ENCODE measurements at places on chromosomes 16 and 17.

- no peak for DNase-seq
Measured at GRCh38 chr17:20228410-20228809, 219.3 kb downstream of the SPECC1 start.

DNA sequence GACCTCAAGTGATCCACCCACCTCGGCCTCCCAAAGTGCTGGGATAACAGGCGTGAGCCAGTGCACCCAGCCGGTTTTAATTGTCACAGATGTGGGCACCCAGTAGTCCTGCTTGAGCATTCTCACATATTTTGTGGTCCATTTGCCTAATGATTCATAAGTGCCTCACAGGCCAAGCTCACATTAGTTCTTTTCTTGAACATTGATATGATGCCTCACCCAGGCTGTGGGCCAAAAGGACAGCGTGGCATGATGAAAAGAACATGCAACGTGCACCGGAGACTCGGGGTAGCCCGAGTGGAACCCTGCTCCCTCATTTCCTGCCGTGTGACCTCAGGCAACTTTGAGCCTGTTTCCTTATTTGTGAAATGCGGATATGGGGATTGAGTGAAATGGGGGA lies 181.9 kb downstream of the SNX29 start:
- no peak for DNase-seq

GRCh38 chr17:50944054-50944901 lies 78.1 kb upstream of the TOB1 start:
- DNase-seq: peak; percentile 93

DNA sequence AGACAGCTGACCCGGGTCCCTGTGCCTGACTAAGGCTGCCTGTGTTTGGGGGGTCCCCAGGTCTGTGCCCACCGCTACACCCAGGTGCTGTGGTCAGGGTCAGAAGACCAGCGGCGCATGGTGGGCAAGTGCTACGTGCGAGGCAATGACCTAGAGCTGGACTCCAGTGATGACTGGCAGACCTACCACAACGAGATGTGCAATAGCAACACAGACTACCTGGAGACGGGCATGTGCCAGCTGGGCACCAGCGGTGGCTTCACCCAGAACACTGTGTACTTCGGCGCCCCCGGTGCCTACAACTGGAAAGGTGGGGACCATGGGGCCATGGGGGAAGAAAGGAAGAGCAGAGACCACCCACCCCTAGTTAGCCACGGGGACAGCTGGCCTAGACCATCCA lies 12.1 kb downstream of the ITGA3 start:
- no peak for DNase-seq

- peak; percentile 26 for DNase-seq
Measured at GRCh38 chr17:17888821-17889220, 52.0 kb upstream of the SREBF1 start.

DNA sequence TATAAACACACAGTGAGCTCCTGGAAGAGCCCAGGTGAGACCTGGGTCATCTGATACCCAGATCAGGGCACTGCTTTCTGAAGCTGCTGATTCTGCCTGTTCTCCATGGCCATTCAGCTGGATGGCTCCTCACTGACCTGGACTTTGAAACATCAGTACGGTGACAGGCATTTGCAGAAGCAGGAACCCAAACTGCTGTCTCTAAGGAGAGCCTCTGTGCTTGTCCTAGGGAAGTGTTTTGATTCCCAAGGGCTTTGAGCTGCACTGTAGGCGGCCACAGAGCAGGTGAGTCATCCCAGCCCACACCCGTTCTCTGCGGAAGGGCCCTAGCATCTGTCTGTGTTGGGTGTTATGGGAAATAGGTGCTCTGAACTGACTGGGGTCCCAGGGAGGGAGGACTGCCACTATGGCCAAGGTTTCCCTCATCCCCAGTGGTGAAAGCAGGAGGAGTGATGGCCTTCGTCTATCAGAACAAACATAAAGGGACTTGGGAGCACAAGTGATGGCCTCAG lies 60.7 kb upstream of the ADCY9 start:
- peak; percentile 96 for DNase-seq

DNA sequence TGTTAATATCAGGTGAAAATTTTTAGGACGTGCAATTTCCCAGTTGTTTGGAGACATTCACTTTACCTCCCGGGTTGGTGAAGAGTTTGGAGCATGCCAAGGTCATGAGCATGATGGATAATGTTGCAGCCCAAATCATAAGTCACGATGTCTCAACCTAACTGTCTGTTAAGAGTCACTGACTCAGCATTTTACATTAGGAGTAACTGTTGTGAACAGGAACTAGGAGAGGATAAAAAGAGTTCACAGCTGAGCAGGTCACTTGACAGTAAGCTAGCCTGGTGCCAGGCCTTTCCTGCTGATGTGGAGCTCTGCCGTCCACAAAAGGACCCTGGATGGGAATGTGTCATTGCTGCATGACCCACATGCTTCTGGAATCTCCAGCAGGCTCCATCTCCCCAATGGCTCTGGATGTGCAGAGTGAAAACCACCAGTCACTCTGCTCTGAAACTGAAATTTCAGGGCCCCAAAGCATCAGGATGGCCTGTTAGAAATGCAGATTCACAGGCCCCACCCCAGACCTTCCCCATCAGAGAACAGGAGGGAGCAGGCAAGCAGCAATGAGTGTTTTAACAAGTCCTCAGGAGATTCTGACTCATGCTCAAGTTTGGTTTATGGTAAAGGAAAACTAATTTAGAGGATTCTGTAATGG lies 371.6 kb upstream of the MAF start:
- DNase-seq: peak; percentile 12

- DNase-seq: peak; percentile 48
Measured at GRCh38 chr16:80084614-80085013, 456.2 kb upstream of the DYNLRB2 start.

GRCh38 chr17:73595931-73596330 lies 48.3 kb downstream of the SDK2 start:
- no peak for DNase-seq
